ENCODE measurements at places on chromosomes 7 and 10.
A peak's percentile ranks its signal among the peaks of the same experiment; 100 is the strongest.

- no peak for DNase-seq
These were observed 46.6 kb upstream of the COL1A2 start for GRCh38 chr7:94348142-94348541.

- no peak for DNase-seq
These were observed 35.0 kb downstream of the ZFAND2A start for GRCh38 chr7:1124816-1125602.

DNA sequence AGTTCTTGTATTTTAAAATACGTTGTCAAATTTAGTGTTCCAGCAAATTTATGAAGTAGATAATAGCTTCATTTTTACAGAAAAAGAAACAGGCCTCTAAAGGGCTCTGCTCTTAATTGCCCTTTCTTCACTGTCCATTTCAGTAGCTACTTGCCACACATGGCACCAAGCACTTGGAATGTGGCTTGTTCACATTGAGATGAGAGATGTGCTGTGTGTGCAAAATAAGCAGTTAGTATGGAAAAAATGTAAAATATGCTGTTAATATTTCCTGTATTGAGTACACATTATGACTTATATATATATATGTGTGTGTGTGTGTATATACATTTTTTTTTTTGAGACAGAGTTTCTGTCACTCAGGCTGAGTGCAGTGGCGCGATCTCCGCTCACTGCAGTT, 19.5 kb downstream of the RBM33 start:
- DNase-seq, result no peak

- DNase-seq, result peak; percentile 84
These were observed 842 bp downstream of the ZNF22 start for GRCh38 chr10:45001381-45002148.

DNA sequence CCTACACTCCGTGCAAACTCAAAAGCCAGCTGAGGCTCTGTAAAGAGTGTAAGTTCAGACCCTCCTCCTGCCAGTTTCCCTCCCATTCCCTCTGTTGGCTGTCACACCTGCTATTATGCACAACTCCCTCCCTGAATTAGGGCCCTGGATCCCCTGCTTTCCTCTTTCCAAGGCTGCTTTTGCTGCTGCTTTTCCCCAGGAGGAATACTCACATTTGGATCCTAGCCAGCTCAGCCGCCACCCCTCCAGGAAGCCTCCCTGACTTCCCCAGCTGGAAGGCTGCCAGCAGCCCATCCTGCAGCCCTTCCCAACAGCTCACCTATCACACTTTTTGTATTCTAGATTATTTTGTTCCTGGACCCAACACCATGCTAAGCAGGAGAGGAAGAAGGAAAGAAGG, 40.9 kb upstream of the WDR11 start:
- DNase-seq, result no peak

- DNase-seq, result no peak
These were observed 1.8 kb upstream of the IGF2BP3 start for GRCh38 chr7:23472046-23472445.

DNA sequence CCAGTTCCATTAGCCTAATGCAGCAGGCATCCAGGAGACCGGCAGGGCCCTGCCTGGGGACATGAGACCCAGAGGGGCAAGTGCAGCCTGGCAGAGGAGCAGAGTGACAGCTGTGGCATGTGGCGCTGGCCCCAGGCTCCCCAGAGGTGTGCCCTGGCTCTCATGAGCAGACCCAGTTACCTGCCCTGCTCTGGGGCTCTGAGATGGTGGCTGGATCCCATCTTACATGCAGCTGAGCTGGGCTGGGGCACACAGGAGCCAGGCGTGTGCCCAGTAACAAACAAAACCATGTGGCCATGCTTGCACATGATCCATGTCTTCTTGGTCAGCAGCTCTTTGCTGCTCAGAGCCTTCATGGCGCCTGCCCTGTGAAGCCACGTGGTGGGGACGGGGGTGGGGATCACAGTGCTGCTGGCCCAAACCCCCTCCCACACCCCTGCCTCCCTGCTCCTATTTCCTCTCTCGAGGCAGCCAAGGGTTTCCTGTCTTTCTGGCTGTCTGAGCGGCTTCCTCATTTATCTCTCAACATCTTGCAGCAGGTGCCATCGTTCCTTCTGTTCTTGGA, 40.3 kb upstream of the GTF2I start:
- no peak for DNase-seq

DNA sequence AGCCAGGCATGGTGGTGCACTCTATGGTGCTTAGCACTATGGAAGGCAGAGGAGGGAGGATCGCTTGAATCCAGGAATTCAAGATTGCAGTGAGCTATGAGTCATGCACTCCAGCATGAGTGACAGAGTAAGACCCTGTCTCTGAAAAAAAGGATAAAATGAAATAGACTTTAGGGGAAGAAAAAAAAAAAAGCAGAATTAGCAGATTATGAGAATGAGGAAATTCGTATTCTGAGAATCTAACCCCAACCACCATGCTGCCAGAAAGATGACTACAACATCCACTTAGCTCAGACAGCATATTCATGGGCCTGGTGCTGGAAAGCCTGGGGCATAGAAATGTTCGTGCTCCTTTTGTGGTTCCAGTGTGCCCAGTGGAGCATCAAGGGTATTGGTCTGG, 63.3 kb downstream of the TMEM26 start:
- DNase-seq, result no peak

GRCh38 chr10:104120903-104121484, 977 bp upstream of the SFR1 start:
- DNase-seq, result peak; percentile 87

DNA sequence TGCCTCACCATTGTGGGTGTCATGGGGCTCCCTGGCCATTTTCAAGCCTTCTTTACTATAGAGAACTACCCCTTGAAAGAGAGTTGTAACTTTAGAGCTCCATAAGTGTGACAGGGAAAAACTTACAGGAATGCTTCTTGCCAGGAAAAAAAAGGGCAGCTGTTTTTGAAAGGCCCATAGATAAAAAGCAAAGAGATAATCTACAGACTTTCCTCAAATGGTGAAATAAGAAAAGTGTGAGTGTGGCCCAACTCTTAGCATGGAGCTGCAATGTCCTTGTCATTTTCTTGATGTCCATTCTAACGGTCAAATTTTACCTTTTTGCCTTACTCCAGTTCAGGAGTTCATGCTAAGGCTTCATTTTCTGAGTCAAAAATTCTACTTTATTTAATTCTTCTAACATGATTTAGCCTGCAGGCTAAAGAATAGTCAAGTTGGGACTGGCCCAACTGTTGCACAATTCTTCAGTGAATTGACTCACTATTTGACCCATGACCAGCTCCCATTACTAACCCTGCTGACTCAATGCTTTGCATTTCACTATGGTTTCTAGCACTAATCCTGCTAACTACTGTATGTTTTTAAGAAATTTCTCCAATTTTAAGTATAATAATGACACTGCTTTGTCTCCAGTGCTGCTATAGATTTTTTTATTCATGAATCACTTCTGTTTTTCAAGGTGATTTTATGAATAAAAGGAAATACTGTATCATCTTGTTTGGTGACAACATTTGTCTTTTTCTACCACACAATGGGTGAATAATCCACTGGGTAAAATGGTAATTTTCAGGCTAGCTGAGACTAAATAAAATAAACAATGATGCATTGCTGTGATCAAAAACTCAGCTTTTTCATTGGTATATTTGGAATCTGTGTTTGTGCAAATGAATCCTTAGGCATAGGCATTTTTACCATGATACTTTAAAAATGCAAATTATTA, 41.4 kb upstream of the SGCE start:
- DNase-seq, result peak; percentile 77

- no peak for DNase-seq
These were observed 71.5 kb upstream of the ADO start for GRCh38 chr10:62732841-62733653.

- DNase-seq, result no peak
These were observed 322.1 kb upstream of the RNF32 start for GRCh38 chr7:156318426-156318825.

DNA sequence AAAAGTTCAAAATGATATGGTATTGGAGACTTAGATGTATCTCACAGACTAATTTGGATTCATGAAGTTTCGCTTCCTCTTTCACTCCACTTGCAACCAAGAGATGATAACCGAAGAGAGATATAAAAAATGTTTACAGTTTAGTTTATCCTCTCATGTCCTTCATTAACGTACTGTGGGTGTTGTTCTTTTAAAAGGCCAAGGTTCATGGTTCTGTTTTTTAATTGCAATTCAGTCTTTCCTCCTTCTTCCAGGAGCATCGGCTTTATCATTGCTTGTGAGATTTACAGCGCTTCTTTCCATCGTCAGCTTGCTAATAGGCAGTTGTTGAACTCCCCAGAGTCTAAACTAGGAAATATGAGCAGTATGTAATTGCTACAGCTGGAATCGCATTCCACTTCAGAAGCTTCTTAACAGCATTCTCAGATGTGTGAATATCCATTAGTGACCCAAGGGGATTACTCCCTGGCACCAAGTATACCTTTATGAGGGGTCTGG, 75.9 kb upstream of the HGF start:
- DNase-seq, result no peak

DNA sequence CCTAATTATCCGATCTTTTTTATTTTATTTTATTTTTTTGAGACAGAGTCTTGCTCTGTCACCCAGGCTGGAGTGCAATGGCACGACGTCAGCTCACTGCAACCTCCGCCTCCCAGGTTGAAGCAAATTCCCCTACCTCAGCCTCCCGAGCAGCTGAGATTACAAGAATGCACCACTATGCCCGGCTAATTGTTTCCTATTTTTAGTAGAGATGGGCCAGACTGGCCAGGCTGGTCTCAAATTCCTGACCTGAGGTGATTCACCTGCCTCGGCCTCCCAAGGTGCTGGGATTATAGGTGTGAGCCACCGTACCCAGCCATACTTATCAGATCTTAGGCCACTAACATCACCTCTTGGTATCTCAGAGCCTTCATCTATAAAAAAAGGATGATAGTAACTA, 4.9 kb downstream of the SLC25A13 start:
- no peak for DNase-seq

DNA sequence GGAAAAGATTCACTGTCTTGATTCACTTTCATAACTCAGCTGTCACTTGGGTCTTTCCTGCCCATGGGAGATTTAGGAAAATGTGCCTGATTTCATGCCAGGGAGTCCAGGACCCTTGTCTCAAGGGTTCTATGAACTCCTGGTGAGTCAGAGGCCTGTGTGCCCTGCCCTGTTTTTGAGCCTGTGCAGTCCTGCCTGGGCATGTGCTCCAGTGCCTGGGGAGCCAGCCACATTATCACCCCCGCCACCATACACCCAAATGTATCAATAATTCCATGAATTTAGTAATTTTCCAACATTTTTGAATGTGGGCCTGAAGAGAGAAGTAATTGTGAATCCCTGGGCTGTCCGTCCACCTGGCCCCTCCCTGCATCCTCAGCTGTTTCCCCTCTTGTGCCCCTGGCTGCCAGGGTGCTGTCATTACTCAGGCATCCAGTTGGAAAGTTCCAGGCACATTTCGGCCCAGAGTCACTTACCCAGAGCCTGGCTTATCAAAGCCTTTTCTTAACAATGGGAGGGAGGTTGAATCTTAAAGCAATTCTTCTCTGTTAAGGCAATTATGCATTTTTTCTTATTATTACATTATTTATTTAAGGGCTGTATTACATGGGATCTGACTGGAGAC, 287.8 kb upstream of the CDC14C start:
- DNase-seq, result no peak

DNA sequence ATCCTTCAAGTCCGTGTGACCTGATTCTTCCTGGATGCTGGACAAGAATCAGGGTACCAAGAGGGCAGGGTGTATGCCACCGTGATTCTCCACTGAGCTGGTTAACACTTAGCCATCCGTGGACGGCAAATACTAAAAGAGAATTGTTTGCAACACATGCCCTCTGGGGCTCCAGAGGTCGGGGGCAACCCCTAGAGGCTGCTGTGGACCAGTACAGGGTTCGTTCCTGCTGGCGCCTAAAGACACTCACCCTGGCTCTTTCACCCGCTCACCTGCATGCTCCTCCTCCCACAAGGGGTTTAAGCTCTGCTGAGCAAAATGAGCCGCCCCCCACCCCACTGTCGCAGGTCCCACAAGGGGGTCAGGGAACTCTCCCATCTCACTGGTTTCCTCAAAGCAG, 148.7 kb upstream of the ITGB1 start:
- no peak for DNase-seq

GRCh38 chr10:78916227-78916626, 152.5 kb upstream of the ZMIZ1 start:
- no peak for DNase-seq

DNA sequence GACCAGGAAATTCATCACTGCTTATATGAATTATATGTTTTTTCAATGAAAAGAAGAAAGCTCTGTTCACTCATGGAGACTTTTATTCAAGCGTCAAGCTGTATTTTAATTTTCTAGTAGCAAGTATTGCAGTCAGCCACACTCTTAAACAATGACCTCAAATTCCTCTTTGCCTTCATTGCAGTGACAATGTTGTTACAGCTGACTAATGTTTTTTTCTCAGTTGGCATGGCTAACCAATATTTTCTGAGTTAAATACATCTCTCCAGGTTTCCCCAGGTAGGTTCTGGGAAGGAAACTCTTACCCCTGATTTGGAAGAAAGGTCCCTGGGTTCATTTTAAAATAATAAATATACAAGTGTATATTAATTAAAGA, 241.5 kb downstream of the WDR11 start:
- DNase-seq, result no peak

DNA sequence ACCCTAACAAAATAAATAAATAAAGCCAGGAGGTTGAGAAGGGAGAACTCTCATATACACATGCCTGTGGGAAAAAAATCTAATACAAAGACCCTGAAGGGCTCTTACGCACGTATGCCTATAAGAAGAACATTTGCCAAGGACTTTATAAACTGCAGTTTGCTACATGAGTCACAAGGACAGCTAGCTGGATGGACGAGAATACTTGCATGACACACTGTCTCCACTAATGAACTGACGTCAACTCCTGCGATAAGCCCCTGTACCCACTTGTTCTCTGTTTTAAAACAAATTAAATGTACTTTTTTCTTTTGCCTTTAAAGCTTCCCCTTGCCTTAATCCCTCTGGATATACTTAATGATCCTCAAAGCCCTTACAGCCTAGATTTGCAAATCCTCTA, 374.6 kb upstream of the GHITM start:
- DNase-seq, result no peak

- DNase-seq, result no peak
These were observed 204.7 kb downstream of the ADARB2 start for GRCh38 chr10:1532636-1533035.

All from glomerular endothelial cell (primary cell).